ENCODE measurements at places on chromosomes 5 and 9.

DNA sequence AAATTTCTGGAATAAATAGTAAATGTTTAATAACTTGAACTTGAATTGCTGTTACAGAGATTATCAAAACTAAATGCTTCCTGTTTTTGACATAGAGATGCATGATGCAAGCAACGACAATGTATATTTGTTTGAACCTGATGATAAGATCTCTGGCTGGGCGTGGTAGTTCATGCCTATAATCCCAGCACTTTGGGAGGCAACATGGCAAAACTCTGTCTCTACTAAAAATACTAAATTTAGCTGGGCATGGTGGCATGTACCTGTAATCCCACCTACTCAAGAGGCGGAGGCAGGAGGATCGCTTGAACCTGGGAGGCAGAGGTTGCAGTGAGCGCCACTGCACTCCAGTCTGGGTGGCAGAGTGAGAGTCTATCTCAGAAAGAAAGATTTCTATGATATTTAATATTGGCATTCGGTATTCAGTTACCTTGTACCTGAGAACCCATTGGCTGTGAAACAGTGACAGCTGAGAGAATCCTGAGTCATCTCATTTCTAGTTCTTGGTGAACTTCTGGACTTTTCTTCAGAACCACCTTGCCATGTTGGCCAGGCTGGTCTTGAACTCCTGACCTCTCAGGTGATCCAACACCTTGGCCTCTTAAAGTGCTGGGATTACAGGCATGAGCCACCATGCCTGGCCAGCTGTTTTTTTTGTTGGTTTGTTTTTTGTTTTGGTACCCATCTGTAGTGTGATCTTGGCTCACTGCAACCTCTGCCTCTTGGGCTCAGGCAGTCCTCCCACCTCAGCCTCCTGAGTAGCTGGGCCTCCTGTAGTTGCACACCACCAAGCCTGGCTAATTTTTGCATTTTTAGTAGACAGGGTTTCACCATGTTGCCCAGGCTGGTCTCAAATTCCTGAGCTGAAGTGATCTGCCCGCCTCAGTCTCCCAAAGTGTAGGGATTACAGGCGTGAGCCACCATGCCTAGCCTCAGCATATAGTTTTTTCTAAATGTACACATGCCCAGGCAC, 10.0 kb upstream of the FGF18 start:
- DNase-seq, result no peak

DNA sequence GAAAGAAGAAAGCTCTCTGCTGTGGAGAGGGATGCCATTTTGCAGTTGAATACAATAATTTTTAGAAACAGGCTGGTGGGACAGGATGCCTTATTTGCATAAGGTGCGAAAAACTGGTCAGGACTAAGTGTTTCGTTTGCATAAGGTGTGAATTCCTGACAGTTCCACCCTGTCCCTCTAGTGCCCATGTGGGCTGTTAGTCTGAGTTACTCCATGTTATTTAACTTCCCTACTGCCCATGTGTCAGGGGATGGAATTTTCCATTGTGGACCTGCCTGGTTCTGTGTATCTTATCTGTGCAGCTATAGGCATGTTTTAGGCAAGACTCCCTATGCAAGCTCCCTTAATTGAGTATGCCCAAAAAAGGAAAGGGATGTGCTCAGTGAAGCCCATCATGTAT, 35.3 kb upstream of the NFIL3 start:
- no peak for DNase-seq

GRCh38 chr5:42005561-42006153, 80.6 kb downstream of the FBXO4 start:
- no peak for DNase-seq

DNA sequence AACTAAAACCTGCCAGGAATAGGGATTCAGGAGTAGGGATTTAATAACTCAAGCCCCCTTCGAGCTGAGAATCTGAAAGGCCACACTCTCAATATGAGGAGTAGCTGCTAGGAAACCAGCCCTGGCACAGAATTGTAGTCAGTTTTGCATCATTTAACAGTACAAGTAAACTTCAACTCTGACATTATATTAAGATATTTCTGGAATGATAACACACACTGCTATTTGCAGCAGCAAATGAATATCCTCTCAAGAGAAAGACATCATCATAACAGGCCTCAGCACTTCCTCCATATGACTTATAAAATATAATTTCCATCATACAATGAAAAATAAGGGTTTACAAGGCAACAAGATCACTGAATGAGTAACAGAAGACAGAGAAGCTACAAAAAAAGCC, 138.2 kb upstream of the RFX3 start:
- DNase-seq, result no peak

GRCh38 chr5:3139499-3139931, 388.0 kb upstream of the IRX2 start:
- no peak for DNase-seq

- no peak for DNase-seq
Measured at GRCh38 chr9:131275332-131276093, 797 bp downstream of the FAM78A start.

DNA sequence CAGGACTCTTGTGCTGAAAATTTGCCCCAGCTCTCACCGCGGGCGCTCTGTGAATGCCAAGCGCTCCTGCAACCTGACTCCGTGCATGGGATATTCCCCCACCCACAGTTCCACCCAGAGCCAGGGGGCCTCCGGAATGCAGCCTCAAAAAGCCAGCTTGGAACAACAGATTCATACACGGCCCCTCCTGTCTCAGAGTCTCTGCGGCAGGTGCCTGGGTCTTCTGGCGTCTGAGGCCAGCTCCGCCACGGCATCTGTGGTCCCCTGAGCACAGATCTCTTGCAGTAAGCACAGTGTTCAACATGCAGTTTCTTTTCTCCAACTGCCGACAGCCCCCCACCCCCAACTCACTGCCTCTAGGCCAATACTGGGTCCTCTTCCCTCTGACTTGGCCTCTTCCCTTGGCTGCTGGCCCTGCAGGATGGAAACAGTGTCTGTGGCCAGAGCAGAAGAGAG, 355.7 kb upstream of the IRX2 start:
- no peak for DNase-seq

- DNase-seq, result no peak
Measured at GRCh38 chr5:10214041-10214440, 35.6 kb downstream of the ATPSCKMT start.

DNA sequence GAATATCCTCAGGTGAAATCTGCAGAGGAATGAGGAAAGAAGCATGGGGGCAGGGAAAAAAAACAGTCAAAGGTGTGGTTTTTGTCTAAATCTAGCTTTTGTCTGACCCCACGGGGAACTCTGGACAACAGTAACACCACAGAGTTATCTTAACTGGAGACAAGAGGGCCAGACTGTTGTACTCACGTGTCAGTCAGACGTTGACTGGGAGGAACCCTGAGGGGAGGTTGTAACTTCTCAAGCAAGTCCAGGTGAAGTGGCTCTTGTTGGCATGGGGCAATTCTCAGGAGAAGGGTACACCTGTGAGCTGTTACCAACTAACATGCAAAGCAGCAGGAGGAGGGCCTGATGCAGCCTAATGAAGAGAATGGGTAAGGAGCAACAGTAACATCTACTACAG, 44.1 kb upstream of the SHISAL2B start:
- DNase-seq, result no peak

DNA sequence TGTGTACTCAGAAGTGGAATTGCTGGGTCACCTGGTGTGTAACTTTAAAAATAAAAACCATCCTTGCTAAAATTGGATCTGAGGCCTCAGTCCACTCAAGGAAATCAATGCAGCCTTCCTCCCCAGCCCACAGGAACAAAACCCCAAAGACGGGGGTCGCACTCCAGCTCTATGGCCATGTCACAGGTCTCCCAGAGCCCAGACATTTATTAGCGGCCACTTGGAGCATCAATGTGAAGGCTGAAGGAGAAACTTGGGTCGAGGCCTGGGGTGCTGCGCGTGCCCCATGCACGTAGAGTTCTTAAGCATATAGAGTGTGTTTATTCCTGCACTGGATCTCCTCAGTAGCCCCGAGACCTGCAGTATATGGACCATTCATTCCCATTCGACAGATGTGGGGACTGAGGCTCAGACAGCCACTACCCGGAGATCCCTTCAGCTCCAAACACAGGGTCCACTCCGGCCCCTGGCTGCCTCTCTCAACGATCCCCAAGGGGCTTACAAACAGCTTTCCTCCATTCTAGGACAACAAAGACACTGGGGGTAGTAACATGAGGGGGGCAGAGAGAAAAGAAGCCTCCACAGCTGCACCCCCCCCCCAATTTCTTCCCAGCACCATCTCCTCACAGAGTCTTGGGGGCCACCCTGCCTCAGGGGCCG, 14.3 kb upstream of the OLFM1 start:
- DNase-seq, result no peak

DNA sequence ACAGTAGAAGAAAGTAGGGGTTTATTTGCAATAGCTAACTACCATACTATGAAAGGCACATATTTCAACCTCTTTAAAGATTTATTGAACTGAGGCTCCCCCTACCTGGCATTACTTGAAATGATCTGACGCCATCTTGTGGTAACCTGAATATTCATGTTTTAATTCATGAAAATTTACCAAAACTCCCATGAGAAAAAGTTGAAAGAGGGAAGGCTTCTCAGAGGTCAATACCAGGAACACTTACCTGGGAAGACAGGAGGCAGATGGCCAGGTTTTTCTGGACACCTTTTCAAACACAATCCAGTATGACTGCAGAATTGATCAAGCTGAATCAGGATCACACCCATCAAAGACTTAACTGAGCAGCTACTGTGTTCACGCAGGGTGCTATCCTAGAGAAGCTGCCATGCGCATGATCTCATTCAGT, 9.4 kb downstream of the PRELID2 start:
- DNase-seq, result no peak

DNA sequence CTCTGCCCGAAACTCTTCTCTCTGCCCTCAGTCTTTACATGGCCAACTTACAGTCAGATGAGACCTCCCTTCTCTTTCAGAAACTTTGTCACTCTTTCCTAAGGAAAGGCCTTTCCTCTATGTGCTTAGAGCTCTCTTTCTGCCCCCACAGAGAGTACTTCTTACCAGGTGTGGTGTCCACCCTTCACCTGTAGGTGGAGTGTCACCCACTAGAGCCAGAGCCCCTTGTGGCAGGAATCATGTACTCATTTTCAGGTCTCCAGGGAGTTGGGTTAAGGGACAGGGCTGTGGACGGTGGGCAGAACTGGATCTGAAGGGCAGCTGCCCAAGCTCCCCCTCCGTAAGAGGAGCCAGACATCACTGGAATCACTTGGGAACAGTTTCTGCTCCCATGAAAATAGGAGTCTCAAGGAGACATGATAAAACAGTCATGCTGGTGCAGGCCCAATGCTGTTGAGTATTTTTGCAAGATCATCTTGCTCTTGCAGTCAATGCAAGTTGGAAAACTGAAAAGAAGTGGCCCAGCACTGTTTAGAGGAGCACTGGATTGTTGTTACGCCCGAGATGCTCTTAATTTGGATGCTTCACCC, 436.7 kb downstream of the ZSWIM6 start:
- DNase-seq, result peak; percentile 75

- no peak for DNase-seq
Measured at GRCh38 chr5:110413856-110414255, 312.6 kb downstream of the TMEM232 start.

GRCh38 chr5:9467199-9468059, 78.4 kb downstream of the SEMA5A start:
- DNase-seq, result no peak

DNA sequence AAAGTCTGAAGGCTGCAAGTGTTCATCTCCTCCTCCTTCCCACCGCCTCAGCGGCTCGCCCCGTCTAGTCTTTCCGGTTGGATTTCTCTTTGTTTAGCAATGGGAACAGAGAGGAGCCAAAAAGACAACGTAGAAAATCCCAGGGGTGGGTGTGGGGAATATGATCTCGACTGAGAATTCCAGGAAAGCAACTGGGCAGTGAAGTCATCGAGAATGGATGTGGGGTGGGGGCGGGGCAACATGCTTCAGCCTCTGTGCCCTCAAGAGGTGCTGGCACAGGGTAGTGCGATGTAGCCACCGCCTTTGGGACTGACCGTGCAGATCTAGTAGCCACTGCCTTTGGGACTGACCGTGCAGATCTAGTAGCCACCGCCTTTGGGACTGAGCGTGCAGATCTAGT, 12.9 kb downstream of the MSX2 start:
- no peak for DNase-seq

GRCh38 chr9:126607731-126608130, 6.0 kb upstream of the LMX1B start:
- no peak for DNase-seq

- DNase-seq, result no peak
Measured at GRCh38 chr5:67047160-67047559, 149.4 kb downstream of the CD180 start.

GRCh38 chr5:176560364-176560763, 11.2 kb downstream of the CDHR2 start:
- no peak for DNase-seq

DNA sequence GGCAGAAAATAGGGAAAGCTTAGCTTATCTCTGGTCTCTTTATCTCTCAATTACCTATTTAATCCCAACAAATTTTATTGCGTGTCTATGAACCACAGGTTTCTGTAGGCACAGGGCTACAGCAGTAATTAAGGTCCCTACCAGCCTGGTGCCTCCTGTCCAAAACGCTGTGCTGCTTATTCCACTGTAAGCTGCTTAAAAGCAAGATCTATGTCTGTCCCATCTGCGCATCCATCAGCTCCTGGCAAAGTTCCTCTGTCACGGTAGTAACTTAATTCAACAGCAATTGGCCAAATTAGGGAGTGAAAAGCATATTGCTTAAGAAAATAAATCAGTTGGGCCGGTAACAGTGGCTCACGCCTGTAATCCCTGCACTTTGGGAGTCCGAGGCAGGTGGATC, 235.8 kb upstream of the VLDLR start:
- no peak for DNase-seq

DNA sequence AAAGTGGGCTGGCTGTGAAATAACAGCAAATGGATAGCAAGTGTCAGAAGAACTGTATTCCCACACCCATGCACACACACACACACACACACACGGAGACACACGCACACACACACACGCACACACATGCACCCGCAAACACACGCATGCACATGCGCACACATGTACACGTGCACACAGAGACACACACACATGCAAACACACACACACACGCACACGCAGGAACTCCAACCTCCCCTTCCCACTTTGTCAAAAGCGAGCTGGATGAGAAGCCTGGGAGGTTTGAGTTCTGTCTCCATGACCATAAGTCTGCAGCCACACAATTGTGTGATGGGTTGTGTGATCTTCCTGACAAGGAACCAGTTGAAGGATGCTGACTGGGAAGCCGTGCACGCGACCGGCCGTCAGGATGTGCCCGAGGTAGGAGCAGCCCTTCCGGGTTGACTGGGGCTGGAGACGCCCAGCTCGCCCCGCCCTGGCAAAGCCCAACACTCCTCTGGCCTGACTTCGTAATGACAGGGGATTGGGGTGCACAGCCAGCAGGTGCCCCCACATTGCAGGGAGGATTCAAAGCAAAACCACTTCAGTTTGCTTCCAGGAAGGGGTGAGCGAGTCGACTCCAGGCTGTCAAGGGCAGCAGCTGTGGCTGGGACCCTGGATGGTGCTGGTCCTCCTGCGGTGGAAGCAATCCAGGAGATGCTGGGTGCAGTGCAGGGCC, 29.3 kb upstream of the NKD2 start:
- DNase-seq, result no peak

GRCh38 chr5:114416254-114416653, 54.4 kb downstream of the KCNN2 start:
- no peak for DNase-seq

Measured in iPS DF 6.9 (cell line).